ENCODE measurements at places on chromosomes 4 and X.

DNA sequence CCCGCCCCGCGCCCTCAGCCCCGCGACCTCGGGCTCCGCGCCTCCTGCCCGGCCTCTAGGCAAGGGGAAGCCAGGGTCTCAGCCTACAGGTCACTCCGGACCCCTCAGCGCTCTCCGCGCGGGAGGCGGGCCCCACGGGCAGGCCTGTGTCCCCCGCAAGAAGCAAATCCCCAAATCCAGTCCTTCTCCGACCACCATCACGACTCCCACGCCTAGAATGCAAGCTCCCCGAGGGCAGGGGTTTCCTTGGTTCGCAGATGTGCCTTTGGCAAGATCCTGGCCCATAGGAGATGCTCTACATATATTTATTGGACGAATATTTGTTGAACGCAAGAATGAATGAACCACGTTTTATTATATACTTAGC lies 260 bp upstream of the CCDC149 start:
- no peak for DNase-seq

DNA sequence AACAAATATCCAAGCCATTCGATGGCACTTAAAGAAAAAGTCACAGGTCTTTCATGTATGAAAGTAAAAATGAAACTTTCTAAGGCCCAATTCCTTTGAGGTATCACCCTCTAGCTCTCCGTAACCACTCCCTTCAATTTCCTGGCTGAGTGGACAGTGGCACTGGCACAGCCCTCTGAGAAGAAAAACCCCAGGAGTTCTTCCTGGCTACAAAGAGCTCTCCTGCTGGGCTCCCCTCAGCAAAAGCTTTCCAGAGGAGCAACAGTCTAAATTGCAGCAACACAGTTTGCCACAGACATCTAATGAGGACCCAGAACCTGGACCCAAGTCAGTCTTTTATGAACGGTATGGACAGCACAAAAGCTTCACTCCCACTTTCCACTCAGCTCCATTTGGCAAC lies 71.8 kb downstream of the FUNDC1 start:
- DNase-seq: no peak

- DNase-seq: no peak
These were observed 297.9 kb upstream of the CTSO start for GRCh38 chr4:156251373-156252065.

GRCh38 chrX:118536687-118537461 lies 41.3 kb downstream of the DOCK11 start:
- peak; percentile 24 for DNase-seq

DNA sequence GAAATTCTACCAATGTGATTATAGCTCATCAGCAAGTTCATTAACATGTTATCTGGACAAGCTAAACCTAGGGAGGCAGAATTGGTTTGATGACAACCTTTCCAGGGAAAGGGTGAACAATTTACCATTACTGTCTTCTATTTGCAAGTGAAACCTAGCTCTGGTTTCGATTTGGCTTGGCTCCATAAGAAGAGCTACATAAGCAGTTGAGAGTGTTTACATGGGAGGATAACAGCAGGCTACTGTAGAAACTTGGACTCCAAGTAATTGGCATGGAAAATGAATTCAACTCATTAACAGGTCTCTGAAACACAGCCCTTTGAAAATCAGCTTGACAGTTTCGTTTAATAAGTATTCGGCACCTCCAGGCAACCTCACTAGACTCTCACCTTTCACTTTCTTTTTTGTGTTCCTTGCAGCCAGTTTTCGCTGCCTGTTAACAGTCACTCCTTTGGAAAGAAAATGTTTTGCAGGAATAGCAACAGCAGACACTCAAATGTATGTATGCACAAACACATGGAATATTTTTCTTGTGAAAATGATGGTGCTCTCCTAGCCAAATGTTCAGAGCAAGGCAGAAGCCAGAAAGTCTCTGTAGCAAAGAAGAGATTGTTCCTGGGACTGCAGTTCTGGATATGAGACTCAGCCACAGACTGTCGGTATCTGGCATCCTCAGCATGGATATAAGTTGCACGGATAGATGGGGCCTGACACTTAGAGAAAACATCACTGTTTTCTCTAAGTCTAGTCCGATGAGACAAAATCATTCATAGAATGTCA lies 27.5 kb downstream of the POU3F4 start:
- no peak for DNase-seq

GRCh38 chrX:51876441-51876840 lies 17.0 kb upstream of the MAGED1 start:
- DNase-seq: no peak

DNA sequence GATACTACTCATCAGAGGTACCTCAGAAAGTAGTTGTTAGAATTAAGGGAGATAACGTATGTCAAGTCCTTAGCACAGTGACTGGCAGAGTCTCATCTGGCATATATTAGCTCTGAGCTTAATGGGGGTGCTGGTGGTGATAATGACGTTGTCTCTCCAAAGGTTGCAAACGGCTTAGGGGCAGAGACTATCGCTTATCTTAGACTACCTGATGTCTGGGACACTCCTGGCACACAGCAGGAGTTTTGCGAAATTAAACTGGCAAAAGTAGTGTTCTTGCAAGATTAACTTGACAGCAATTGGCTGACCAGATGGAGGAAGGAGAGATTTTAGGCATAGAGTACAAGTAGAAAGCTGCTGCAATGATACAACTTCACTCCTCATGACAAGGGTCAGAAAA lies 300.1 kb upstream of the FTHL17 start:
- no peak for DNase-seq

Measured in fibroblast of gingiva (primary cell).